Activated T-cell treated with anti-CD3 and anti-CD28 coated beads for 24 hours (primary cell): ENCODE measurements at places on chromosomes 3 and 15.

DNA sequence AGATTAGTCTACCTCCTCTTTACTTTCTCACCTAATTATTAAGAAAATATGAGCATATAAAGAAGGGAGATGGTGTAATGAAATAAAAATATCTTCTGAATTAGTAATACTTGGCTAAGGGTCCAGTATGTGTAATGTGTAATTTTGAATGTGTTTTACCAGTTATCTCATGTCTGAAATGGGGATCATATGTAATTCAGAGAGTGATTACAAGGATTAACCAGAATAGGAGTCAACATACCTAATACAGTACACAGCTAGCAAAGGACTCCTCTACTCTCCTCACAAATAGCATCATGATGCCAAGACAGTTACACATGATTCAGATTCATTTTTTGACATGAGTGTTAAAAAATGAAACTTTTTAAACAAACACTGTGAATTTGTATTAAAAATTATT lies 570.4 kb downstream of the SI start:
- DNase-seq, result no peak

GRCh38 chr3:17626395-17626794 lies 116.0 kb downstream of the TBC1D5 start:
- no peak for DNase-seq

DNA sequence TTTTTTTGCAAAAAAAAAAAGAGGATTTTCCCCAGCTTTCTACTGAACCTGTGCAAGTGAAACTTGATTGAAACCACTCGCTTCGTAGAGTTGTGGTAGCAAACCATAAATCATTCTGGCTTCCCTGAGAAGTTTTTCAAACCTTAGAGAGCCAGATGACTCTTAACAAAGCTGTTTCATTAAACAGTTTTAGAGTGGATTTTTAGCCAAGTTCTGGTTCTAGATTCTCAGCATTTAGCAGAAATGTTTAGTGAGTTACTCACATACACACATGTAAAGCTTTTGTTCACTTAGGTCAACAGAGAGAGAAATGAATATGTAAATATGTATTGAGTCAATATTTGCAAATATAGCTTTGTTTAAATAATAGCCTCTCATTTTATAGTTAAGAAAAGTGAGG lies 18.1 kb upstream of the CCR9 start:
- no peak for DNase-seq

DNA sequence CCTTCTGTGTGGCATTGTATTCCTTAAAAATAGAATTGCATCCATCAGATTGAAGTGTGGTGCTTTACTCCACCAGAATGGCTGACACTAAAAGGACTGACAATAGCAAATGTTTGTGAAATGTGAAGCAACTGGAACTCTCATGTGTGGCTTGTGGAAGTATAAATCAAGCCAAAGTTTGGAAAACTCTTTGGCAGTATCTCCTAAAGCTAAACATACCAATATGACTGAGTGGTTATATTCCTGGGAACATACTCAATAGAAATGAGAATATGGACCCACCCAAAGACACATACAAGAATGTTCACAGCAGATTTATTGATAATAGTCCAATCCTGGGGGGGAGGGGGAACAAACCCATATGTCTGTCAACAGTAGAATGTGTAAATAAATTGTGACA lies 87.1 kb downstream of the RARB start:
- DNase-seq, result no peak

GRCh38 chr15:76433798-76434400 lies 97.3 kb downstream of the ISL2 start:
- no peak for DNase-seq

GRCh38 chr15:23095796-23096195 lies 40.8 kb downstream of the GOLGA6L1 start:
- no peak for DNase-seq

GRCh38 chr3:48088056-48088748 lies 72.0 kb upstream of the MAP4 start:
- peak; percentile 4 for DNase-seq

DNA sequence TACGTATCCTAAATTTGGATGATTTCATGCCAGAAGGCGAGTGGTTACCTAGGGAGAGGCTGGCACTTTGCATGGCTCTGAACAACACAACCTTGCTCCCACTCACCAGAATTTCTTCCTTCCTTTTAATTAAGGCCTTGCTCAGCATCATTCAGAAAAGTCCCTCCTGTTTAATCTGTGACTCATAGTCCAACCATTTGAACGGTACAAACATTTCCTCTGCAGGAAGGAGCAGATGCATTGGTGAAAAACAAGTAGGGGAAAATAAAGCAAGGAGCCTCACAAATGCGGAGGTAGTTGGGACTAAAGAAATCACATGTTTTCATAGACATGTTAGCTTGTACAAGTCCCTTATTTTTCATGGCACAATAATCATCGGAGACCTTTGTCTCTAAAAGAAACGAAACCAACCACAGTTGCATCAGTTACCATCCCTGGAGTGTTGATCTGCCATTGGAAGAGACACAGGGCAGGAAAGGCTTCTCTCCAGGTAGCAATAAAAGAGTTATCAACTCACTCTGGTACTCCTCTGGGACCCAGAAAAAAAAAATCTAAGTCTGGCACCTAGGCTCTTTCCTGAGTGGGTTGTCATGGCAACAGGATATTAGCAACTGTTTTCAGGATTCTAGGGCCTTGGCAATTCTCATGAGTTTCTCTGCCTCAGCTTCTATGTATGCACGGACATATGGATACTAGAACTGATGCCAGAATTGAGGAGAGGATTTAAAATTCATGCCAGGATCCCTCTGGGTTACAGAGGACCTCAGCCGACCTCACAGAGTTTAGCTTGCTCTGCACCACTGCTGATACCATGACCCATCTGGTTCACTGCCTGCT lies 255.4 kb upstream of the ARPP21 start:
- no peak for DNase-seq

DNA sequence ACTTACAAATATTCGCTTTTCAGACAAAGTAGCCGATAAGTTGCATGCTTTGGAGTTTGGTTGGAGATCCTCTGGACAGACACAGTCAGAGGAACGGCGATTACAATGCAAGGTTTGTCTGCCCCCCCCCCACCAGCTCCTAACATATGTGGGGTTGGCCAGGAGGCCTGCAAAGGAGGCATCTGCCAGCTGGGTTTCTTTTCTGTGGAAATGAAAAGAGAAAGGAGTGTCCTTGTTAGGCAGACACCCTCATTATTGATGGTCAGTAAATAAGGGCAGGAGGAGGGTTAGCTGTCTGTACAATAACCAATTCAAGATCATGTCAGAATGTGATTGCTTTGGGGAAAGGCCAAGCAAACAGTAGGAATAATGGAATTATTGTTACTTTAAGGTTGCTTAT lies 49.1 kb downstream of the TLNRD1 start:
- no peak for DNase-seq

- DNase-seq, result no peak
Measured at GRCh38 chr3:73955494-73956070, 330.8 kb upstream of the PDZRN3 start.

DNA sequence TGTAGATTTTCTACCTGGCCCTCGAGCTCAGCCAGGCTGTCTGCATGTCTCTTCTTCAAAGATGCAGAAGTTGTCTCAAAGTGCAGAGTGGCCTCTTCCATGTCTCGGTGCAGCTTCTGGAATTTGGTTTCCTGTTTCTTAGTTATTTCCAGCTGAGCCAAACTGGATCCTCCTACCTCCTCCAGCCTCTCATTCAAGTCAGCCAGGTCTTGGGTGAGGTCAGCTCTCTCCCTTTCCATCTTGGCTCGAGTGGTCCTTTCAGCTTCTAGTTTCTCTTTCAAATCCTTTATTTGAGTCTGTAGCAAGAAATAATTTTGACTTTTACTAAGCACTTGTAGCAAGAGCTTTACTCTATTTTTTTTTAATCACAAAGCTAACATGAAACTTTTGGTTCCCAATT lies 81.8 kb downstream of the MYH15 start:
- DNase-seq, result no peak

DNA sequence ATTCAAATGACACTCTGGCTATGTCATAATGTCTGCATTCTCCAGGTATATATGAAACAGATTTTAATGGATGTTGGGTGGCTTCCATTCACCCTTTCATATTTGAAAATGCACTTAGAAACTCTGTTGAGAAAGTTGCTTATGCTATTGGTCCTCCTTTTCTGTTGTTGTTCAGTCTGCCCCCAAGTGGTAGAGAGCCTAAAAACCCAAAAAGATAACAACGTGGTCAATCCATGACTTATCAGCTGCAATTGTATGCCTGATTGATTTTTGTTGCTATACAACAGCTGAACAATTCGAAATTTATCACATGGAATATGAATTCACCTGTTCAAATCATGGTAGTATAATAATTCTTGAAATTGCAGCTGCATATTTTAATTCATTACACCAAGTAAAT lies 279.8 kb downstream of the ROBO2 start:
- no peak for DNase-seq
